ENCODE measurements at places on chromosomes 7 and 10. TPM values are rescaled to one million over a fixed set of nuclear protein-coding genes. Genes with fewer than 3 reads are reported as not detected.

Gene GJD4
- total RNA-seq = not detected

Gene RTKN2
- total RNA-seq = 1.3 TPM

Gene CDHR1
- under 0.01 TPM for total RNA-seq

Gene SFRP4
- total RNA-seq = not detected

Gene POU6F2
- not detected for total RNA-seq

Gene NPSR1
- total RNA-seq = not detected

Gene IGFBP3
- total RNA-seq = 5.3 TPM

Gene ITIH5
- not detected for total RNA-seq

Gene PTPRE
- total RNA-seq = 57.8 TPM

All from epithelial cell of umbilical artery (primary cell).